ENCODE measurements at places on chromosomes 2 and 18.
A peak's percentile ranks its signal among the peaks of the same experiment; 100 is the strongest.

- DNase-seq, result no peak
Measured at GRCh38 chr18:52439457-52439856, 99.5 kb downstream of the DCC start.

DNA sequence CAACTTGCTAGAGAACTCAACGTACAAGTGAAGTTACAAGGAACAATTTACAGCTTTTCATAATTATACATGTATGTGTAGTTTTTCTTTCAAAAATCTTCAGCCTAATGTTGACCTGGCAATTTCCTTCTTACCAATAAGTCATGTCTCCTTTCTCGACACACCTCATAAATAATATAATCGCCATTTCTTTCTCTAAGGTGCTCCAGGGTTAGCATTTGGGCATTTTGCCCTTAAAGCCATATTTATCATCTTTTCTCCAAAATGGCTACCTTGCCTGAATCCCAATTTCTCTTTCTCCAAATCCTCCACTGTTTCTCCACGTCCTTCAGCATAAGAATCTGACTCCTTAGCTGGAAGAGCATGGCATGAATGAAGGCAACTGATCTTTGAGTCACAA is 50.3 kb upstream of the RAB27B start:
- no peak for DNase-seq

DNA sequence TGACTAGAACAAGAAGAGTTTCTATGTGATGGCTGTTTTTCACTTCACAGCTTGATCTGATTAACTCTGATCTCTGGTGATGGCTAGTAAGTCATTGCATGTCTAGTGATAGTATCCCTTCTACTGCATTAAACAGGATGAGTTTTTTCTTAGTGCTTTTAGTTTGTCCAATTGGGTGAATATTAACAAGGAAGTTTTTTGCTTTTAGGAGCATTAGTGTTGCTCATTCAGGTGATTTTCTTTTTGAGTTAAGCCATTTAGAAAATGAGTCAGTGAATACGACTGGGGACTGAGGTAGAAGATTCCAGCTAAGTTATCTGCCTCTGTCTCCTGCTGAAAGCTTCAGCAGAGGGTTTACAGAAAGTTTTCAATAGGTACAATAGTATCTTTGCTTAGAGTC is 306.7 kb downstream of the PIK3C3 start:
- no peak for DNase-seq

- no peak for DNase-seq
Measured at GRCh38 chr2:20671736-20672080, 4.8 kb downstream of the GDF7 start.

- no peak for DNase-seq
Measured at GRCh38 chr2:181438261-181438660, 18.9 kb upstream of the ITGA4 start.

- DNase-seq, result no peak
Measured at GRCh38 chr18:13943338-13943737, 28.0 kb upstream of the MC2R start.

GRCh38 chr2:241796610-241797138 is 12.3 kb upstream of the NEU4 start:
- no peak for DNase-seq

- DNase-seq, result no peak
Measured at GRCh38 chr18:172361-172760, 14.0 kb downstream of the USP14 start.

GRCh38 chr2:13030606-13031005 is 313.9 kb downstream of the TRIB2 start:
- DNase-seq, result no peak

- no peak for DNase-seq
Measured at GRCh38 chr2:174340400-174341292, 5.9 kb downstream of the SP9 start.

GRCh38 chr2:105770149-105770548 is 25.4 kb downstream of the NCK2 start:
- DNase-seq, result no peak

DNA sequence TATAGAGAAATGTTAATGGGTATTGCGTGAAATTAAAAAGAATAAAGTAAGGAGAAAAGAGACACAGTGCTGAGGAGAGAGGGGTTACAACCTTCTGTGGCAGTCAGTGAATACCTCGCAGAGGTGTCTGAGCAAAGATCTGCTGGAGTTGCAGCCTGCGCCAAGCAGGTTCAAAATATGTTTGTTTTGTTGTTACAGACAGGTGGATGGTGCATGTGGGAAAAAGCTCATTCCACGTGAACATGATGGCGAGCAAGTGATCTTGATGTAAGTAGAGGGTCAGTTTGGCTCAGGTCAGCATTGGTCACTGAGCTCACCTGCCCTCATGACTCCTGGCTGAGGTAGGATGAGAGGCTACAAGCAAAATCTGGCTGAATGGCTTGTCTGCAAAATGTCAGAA is 66.2 kb downstream of the SOX11 start:
- DNase-seq, result no peak

DNA sequence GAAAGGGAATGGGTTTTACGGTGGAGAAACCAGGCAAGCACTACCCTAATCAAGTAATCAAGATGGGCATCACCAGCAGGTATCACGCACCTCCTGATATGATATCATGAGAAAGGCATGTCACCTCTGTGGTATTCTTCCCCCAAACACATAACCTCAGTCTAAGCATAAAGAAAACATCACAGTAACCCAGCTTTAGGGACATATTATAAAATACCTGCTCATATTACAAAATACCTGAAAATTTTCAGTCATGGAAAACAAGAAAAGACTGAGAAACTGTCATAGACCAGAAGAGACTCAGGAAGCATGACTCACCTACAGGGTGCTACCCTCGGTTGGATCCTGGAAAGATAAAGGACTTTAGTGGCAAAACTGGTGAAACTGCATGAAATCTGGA is 30.5 kb downstream of the GCKR start:
- no peak for DNase-seq

DNA sequence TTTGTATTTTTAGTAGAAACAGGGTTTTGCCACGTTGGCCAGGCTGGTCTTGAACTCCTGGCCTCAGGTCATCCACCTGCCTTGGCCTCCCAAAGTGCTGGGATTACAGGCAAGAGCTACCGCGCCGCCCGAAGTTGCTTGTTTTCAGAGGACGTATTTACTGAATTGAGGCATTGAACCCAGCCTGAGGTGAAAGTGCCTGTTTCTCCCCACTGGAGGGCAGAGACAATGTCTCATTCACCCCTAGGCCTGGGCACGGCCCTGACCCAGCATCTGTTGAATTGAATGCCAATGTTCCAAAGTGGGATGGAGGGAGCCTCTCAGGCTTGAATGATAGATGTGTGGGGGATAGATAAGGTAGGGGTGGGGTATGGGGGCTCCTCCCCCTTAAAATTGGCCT is 4.5 kb upstream of the TMBIM1 start:
- no peak for DNase-seq

DNA sequence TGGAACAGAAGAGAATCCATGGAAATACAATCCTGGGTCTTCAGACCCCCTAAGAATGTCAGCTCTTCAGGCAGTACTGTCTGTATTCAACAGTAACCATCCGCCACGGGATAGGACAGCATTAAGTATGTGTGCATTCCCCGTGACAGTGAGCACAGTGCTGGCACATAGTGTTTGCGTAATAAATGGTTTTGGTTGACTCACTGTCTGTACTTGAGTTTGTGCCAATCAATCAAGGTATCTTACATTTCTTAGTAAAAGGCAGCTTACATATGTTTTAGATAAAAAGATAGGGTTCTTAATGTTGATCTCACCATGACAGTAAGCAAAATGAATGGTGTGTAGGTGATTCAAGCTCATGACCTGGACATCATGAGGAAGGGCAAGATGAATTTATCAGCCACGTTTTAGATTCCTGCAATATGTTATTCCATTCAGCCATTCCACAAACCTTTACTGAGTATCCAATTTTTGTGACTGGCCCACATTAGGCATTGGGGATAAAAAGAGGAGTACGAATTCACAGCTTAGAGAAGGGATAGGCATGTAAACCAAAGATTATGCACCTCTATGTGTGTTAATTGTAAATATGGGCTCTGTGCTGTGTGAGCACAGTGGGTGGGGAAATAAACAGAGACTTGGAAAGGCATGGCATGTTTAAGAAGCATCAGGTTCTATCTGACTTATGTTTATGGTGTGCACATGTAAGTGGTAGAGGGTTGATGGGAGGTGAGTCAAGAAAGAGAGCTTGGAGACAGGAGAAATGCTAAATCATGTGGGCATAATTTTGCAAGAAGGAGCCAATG is 258.8 kb downstream of the SLC8A1 start:
- DNase-seq, result no peak

DNA sequence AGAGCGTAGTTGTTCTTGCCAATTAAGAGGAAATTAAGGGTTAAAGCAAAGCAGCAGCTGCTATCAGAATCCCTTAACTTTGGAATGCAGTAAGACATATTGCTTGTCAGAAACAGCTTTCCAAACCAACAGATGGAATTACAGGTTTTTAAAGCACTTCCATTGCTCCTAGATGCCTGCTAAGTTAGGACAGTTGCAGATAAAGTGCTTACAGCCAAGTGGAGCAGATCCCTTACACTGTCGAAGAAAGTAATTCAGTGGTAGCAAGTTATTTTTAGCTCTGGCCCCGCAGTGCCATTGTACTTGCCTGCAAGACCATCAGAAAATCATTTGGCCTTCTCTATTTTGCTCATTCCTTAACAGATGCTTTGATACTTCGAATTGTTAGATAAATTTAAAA is 5.4 kb downstream of the PDK1 start:
- no peak for DNase-seq

DNA sequence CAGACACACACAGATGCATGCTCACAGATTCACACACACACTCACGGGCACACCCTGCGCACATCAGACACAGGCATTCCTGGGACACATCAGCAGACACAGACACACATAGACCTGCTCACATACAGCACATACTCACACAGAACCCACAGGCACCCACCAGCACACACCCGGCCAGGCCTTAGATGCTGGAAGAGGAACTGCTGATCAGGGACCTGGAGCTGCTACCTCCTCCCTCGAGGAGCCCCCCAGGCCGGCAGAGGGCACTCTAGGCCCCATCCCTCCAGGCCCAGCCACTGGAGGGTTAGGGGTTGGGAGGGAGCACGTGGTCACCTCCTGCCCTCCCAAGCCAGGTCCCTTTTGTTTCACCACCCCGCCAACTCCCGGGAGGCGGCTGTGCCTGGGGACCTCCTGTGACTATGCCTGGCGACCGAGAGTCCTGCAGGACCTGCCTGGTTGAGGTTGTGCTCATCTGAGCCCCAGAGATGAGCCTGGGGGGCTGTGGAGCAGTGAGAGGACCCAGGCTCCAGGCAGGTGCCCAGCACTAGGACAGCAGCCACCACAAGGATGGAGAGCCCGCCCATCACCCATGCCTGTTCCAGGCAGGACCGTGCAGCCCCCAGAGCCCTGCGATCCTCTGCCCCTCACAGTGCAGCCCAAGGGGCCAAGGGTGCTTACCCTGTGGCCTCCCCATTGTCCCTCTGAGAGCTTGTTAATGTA is 21.0 kb upstream of the PTMA start:
- peak; percentile 63 for DNase-seq

DNA sequence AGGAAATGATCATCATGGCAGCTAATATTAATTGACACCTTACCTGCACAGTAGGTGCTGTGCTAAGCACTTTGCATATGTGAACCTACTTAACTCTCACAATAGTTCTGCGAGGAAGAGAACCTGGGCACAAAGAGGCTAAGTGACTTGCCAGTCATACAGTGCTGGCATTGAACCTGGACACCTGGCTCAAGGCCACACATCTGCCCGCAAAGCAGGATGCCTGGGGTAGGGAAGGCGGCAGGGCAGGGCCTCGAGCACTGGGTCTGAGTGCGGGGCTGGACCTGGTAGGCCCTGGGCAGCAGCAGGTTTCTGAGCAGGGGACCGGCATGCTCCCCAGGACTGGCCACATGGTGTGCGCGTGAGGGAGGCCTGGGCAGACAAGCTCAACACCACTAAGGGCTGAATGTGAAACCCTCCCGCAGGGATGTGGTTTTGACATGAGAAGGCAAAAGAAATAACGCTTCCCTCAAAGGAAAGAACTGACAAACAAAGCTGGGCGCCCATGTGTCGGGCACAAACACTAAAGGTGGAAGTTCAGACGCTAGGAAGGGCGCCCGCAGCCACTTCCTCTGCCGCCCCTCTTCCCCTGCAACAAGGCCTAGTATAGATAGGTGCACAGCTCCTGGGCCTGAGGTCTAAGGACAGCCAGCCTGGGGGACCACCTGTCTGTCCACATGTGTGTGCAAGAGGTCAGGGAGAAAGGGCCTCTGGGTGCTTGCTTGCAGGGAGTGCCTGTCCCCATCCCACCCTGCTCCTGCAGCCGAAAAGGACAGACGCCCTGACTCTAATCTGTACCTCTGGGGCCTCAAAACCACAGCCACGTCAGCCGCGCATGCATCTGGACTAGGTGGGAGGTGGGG is 92.5 kb downstream of the ZFP36L2 start:
- peak; percentile 59 for DNase-seq

DNA sequence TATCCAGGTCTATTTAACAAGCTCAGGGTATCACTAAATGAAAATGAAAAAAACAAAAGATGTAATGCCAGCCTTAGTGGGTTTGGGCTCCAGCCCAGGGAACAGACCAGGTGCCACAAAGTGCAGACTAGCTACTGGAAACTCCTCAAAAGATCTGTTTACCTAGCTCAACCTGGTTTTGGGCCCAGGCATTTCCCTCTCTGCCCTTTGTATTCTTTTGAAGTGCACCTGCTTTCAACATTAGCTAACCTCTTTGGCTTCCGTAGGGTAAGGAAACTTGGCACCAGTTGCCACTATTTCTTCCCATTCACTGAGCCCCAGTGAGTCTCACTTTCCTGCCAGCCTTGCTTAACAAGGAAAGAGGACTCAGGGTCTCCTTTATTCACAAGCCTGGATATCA is 123.6 kb upstream of the CDCA7 start:
- DNase-seq, result no peak

- no peak for DNase-seq
Measured at GRCh38 chr2:215567504-215567903, 131.6 kb upstream of the FN1 start.

DNA sequence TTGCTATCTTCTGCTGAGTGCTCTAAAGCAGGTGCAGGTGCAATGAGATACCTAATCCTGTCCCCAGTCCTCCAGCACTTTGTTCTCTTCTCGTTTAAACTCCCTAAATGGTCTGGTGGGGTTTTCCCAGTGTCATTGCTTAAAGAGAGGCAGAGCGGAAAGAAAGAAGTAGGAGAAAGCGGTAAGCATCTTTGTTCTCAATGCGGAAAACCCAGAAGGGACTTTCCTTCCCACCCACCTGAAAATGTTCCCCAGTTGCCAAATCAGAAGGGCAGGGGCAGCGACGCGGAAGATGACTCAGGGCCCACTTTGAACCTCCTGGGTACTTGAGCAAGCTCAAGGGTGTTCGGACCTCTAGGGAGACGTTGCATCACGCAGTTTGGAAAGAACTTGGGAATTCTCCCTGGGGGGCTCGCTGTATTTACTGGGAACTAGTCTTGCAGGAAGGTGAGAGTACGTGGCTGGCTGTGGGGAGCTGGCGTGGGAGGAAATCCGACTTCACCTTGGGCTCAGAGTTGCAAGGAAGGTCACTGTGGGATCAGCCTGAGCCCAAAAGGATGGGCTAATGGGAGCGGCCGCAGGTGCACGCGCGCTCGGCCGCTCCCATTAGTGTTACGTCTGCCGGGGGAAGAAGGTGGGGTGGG is 589 bp upstream of the SGPP2 start:
- DNase-seq, result no peak

GRCh38 chr18:42901161-42901560 is 214.3 kb downstream of the RIT2 start:
- DNase-seq, result no peak
